Astrocyte of the spinal cord (primary cell): ENCODE measurements at places on chromosomes 12 and 14.

GRCh38 chr14:93784878-93785277 lies 3.4 kb downstream of the PRIMA1 start:
- no peak for DNase-seq

DNA sequence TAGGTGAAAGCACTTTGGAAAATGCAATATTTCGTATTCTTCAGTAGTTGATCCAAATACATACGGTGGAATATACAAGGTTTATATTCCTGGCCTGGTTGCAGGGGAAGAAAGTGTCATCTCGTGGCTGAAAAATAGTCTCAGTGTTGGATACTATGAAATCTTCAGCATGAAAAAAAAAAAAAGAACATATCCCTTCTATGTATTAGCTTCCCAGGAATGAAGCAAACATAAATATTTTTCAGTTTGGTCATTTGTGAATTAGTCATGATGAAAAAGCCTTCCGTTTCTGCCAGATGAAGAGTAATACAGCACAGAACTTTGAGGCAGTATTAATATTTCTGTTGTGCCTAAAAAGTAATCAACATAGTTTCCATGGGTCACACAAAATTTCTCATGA lies 36.7 kb downstream of the FLRT2 start:
- peak; percentile 75 for DNase-seq

DNA sequence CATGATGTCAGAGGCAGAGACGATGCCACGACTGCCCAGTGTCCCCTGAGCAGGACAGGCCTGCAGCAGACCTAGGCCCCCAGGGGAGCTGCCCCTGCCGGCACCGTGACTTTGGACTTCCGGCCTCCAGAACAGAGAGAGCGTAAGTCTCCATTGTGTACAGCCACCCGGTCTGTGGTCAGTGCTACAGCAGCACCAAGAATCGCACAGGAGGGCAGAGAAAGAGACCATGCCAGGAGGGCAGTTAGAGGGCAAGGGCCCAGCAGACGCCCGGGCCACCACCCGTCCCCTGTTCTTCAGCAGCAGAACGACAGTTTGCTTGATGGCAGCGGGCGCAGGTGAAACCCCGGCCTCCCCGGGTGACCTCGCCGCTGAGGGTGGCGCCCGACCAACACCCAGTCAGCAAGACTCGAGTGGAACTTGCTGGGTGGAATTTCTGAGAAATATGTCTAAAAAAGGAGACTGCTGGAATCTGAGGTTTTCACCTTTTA lies 19.7 kb downstream of the GALNT9 start:
- no peak for DNase-seq

GRCh38 chr12:21715386-21715785 lies 57.7 kb upstream of the LDHB start:
- no peak for DNase-seq

DNA sequence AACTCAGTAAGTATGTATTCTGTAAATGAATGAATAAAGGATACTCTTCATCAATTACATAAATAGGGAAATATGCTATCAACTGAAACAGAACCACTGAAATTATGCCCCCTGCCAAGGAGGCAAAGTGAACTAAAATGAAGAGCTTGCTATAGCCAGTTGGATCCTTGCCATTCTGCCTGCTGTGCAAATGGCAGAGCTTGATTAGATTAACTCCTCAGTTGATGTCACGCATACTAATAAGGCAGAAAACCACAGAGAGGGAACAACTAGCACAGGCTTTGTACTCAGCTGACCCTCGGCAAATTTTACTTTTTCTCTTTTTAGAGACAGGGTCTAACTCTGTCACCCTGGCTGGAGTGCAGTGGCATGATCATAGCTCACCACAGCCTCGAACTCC lies 36.7 kb upstream of the FERMT2 start:
- DNase-seq, result peak; percentile 23

DNA sequence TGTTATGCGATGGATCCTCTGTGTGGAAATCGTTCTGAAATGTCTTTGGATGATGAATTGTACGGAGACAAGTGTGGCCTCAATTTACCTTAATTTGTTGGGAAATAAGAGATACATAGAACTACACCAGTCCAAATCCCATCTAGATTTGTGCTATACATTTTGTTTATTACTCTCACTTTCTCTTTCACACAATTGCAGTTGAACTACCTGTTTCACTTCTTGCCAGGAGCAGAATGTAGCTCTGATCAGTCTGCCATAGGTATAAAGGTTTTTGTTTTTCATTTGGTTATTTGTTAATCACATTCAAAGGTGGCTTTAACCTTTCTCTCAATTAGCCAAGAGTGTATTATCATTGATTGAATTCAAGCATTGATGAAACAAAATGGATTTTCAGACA lies 268.2 kb downstream of the SNAPC1 start:
- no peak for DNase-seq
